Breast epithelium (tissue), 4 donors: ENCODE measurements at places on chromosomes 3 and 15. TPM values are rescaled to one million over a fixed set of nuclear protein-coding genes. Genes with fewer than 3 reads are reported as not detected.
A peak's percentile ranks its signal among the peaks of the same experiment; 100 is the strongest.

The VPS39 gene
- total RNA-seq, result 89.9 TPM

The SEMA3G gene
- total RNA-seq, result 12.3 TPM

DNA sequence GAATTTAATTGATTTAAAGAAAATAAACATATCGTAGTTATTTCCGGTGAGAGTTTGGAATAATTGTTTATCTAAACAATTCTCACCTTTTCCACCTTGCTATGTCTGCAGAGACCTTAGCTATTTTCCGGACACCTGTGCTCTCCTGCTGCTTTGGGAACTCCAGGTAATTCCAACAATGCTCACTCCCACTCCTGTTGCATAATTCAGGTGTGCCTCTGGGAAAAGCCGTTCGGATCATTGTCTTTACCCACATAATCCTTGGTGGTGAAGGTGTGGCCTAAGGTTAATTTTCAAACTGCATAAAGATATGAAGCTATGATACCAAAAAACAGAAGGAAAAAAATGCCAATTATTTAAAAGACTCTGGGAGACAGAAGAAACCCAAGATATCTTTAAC lies 59.4 kb downstream of the LDHAL6B start:
- DNase-seq, result no peak

- no peak for DNase-seq
Observed at GRCh38 chr3:12904951-12905315, 63.6 kb upstream of the RPL32 start.

The KNG1 gene
- total RNA-seq, result 0.48 TPM

GRCh38 chr15:80536716-80537115 lies 132.5 kb downstream of the ARNT2 start:
- no peak for DNase-seq

DNA sequence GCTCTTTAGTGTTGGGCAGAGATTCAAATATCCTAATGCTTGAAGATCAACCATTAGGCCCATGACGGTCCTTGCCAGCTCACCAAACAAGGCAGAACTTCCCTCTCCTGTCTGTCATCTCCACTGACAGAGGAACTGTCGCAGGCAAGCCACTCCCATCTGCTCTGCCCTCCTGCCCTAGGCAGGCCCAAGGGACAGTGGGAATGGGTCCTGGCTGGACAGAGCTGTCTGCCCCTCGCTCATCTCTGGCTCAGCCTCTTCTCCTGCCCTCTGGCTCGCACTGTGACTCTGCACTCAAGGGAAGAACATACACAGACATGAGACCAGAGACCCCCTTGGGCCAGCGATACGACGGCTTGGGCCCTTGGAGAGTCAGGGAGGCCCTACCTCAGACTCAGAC lies 7.6 kb upstream of the MUSTN1 start:
- no peak for DNase-seq

- DNase-seq, result no peak
Observed at GRCh38 chr15:36029606-36030210, 483.7 kb upstream of the DPH6 start.

GRCh38 chr3:122343654-122344053 lies 18.6 kb downstream of the CSTA start:
- DNase-seq, result no peak

DNA sequence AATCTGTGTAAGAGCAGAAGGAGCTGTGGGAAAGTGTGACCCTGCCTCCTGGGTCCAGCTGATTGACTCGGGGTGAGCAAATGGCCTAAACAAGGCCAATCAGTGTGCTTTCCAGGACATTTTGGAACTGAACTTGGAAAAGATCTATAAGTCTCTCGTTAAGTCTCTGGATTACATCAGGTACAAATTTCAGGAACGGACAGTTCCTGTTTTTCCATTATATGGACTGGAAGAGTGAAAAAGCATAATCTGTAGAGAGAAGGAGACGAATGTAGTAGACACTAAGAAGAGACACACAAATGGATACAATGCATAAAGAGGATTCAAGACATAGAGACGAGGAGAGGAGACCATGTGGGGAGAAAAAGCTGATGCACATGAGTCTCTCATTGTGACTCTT lies 167.3 kb downstream of the C3orf70 start:
- no peak for DNase-seq

DNA sequence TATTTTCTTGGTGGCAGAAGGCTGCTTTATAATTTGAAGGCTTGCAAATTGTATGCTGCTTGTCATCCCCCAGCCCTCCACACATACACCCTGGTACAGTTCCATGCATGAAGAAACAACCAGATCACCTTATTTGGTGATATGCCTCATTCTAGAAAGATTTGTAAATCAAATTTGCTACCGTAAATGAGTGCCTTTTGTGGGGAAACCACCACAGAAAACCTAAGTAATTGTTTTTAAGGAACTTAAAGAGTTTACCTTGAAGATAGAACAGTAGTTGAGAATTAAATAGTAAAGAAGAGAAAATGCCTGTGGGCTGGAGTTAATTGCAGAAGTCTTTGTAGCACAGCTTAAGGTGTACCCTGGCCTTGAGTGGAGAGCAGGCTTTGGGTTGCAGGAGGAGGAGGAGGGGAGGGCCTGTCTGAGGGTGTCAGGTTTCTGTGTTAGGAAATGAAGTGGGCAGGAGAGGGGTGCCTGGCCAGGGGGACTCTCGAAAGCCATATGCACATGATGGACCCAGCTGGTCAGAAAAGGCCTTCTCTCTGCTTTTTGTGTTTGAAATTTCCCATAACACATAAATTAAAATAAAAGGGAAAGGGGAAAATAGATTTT lies 6.9 kb downstream of the NIPA2 start:
- no peak for DNase-seq

DNA sequence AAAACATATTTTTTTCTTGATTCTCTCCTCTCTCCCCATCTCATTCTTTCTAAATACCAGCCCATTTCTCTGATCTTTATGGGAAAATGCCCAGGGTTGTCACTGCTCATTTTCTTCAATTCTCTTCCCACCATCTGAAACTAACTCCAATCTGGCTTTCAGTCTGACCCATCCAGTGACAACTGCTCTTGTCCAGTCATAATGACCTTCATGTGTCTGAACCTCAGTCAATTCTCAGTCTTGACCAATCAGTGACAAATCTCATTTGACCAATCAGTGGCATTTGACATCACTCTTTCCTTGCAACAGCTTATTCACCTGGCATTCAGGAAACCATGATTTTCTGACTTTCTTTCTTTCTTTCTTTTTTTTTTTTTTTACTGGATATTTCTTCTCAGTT lies 15.1 kb downstream of the VEPH1 start:
- DNase-seq, result no peak

DNA sequence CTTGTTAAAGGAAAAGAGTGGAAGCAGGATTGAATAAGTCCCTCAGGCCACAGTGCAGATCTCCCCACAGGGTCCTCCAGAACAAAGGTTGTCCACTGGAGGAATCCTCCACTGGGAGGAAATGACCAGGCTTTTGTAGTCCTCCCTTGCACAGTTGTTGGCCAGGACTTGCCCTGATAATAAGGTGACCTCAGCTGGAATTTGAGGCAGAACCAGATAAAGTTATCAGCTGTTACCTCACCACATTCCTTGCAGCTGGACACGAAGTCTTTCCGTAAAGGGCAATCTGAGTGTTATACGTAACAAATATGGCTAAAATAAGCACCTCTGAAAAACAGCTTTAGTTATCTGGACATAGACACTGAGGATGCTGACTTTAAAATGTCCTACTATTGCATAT lies 83.5 kb upstream of the NAALADL2 start:
- no peak for DNase-seq

DNA sequence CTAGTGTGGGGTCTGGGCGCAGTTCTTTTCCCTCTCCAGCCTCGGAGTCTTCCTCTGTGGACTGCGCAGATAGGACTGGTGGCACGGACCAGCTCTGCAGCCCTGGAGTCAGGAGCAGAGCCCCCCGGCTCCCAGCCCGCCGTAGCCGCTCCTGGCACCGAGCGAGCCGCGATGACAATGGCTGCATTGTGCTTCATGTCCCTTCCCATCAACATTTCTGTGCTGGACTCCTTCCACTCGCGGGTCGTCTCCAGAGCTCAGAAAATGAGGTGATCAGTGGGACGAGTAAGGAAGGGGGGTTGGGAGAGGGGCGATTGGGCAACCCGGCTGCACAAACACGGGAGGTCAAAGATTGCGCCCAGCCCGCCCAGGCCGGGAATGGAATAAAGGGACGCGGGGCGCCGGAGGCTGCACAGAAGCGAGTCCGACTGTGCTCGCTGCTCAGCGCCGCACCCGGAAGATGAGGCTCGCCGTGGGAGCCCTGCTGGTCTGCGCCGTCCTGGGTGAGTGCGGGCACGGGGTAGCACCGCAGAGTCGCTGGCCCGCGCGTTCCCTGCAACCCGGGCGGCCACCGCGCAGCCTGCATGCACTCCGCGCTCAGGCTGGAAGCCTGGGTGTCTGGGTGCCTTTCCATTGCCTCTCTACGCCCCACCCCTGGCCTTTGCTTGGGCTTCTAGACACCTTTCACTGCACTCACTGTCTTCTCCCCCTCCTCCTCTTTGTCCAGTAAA lies at the start of gene TF:
TF (plus strand) TSS at position 413 of the 731 bp plus-strand sequence; CDS start at position 461, 48 bp downstream.
- no peak for DNase-seq

- DNase-seq, result peak; percentile 76
Observed at GRCh38 chr3:14358426-14359211, 43.8 kb upstream of the SLC6A6 start.

GRCh38 chr3:150407051-150407807 lies 869 bp upstream of the TSC22D2 start:
- DNase-seq, result no peak

The CALML4 gene
- 5.3 TPM for total RNA-seq

The C2CD4B gene
- total RNA-seq, result 2.5 TPM

DNA sequence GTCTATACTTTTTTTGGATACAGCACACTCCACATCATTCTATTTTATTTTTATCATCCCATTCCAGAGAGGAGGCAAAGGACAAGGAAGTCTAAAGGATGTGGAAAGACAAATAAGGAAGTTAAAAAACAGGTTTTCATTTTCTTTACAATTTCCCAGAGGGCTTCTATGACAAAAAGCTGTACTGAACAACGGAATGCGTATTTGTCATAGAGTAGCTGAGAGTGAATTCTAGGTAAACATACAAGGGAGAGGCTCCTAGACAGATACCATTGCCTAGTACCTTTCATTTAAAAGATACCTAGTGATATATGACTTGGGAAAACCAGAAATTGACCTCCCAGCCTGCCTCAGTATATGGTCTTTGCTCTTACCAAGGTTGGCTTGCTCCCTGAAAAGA lies 341.7 kb downstream of the FHIT start:
- DNase-seq, result no peak

The CNTN3 gene
- total RNA-seq, result 3.7 TPM
